ENCODE measurements at places on chromosomes 2 and 18. TPM values are rescaled to one million over a fixed set of nuclear protein-coding genes. Genes with fewer than 3 reads are reported as not detected.

GRCh38 chr2:71834796-71835195 is 312.9 kb downstream of the CYP26B1 start:
- DNase-seq, result no peak

MARCO gene
- total RNA-seq, result not detected

DNA sequence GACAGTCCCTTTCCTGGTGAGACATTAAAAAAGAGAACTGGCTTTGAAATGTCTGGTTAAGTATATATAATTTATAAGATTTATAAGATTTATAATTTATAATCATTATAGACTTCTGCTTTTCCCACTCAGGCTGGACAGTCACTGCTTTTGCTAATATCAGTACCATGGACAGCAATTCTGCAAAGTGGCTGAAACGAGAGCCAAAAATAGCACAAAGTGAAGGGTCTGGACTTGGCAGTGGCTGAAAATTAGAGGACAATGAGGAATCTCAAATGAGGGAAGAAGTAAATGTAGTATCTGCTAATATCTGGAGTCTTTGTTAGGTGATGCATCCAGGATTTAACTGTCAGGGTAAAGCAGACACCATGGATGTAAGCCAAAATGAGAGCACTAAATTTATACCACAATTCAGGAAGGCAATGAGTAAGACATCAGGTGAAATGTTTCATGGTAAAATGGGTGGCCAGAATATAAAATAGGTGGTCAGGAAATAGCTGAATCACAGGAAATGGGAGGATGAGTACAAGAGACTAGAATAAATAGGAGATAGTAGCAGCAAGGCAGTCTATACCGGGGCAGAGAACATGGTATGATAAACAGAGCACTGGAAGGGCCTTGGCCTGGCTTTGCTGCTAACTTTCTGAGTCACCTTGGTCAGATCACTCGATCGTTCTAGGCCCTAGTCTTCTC is 39.6 kb upstream of the BOD1L2 start:
- DNase-seq, result peak; percentile 16

- DNase-seq, result no peak
Measured at GRCh38 chr2:237475704-237476141, 11.3 kb upstream of the MLPH start.

DNA sequence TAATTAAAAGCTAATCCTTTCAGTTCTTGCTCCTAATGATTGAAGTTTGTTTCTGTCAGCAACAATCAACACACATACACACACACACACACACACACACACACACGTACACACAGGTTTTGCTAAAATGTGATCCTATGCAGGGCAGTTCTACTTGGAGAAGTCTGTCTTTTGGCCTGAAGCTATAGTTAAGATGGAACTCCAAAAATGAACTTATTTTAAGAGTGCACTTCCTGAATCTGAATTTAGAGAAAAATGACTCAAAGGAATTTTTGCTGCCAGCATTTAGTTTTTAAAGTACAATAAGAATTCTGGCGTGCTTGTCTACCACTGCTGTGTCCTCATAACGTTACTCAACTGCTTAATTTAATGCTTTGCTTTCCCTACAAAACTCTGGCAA is 6.6 kb downstream of the GALNT5 start:
- no peak for DNase-seq

GRCh38 chr2:182077448-182078142 is 91.9 kb downstream of the PPP1R1C start:
- DNase-seq, result peak; percentile 58

- DNase-seq, result no peak
Measured at GRCh38 chr2:109715313-109715805, 78.7 kb upstream of the RGPD5 start.

GALR1 gene
- not detected for total RNA-seq

All from neural crest cell (in vitro differentiated cells).